ENCODE measurements at places on chromosomes 12 and 14. TPM values are rescaled to one million over a fixed set of nuclear protein-coding genes. Genes with fewer than 3 reads are reported as not detected.

The USP44 gene
- 4.7 TPM for polyA plus RNA-seq

DNA sequence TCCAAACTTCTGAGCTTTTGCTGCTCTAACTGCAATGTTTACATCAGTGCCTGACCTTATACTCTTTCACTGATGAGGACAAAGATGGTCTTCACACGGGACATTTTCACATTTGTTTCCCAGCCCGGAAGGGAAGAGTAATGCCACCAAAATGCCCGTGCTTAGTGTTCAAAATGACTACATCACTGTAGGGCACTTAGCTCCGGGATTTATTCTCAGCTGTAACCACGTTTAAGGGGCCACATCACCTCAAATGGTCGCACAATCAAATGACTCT lies 2.9 kb downstream of the GSG1 start:
- no peak for DNase-seq

The TMCC3 gene
- polyA plus RNA-seq = 6.0 TPM

DNA sequence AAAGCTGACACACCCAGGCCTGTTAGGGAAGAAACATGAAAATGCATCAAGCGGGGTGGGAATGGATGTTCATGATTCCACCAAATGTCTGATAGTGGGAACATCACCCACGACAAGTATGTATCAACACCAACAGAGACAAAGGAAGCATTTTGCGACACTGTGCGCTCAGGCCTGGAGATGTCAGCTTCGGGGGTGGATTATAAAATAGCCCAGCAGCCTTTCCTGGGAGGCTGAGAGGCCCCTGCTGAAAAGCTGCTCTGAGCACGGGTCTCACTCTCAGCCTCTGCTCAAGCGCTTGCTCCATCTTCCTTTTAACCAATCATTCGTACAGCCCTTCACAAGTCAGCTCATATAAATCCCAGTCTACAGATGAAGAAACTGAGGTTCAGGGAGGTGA lies 213.5 kb downstream of the BCL11B start:
- DNase-seq = no peak

DNA sequence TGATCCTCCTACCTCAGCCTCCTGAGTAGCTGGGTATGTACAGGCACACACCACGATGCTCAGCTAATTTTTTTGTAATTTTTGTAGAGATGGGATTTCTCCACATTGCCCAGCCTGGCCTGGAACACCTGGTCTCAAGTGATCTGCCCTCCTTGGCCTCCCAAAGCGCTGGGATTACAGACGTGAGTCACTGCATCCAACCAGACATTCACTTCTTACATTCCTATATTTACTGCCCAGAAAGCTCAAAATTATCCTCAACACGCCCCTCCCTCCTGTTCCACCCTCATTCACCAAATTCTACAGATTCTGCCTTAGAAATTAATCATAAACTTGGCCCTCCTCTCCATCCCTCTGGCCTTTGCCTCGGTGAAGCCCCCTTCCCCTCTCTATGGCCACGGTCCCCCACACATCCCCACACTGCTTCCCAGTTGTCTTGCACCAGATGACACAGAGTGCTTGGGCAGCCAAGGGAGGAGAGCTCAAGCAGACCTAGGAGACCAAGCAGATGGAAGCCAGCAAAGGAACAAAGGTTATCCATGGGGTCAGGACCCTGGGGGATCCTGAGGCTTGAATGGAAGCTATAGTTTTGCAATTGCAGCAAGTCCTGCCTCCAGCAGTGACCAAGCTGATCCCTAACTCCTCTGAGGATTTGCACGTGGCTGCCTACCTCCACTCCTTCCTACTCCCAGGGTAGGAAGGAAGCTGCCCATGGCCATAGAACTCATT lies 213.2 kb upstream of the FOXN3 start:
- no peak for DNase-seq

The FOXA1 gene
- polyA plus RNA-seq = 45.5 TPM

DNA sequence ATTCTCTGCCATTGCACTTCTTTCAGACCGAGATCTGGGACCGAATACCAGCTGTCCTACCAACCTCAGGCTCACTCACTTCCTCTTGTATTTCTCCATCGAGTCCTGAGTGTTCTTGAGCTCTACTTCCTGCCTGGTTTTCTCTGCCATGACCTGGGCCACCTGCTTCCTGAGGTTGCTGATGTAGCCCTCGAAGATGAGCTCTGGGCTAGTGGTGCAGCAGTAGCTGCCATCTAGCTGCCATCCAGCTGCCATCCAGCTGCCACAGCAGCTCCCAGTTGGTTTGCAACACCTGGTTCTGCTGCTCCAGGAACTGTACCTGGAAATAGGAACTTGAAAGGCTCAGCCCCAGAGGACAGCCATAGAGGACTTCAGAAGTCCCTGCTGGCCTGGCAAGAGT lies 15.0 kb upstream of the KRT73 start:
- DNase-seq = no peak

- DNase-seq = no peak
These were observed 114.7 kb upstream of the C14orf180 start for GRCh38 chr14:104464907-104465306.

The SAMD15 gene
- polyA plus RNA-seq = 5.1 TPM

- no peak for DNase-seq
These were observed 250.3 kb downstream of the SPTSSA start for GRCh38 chr14:34211732-34212131.

DNA sequence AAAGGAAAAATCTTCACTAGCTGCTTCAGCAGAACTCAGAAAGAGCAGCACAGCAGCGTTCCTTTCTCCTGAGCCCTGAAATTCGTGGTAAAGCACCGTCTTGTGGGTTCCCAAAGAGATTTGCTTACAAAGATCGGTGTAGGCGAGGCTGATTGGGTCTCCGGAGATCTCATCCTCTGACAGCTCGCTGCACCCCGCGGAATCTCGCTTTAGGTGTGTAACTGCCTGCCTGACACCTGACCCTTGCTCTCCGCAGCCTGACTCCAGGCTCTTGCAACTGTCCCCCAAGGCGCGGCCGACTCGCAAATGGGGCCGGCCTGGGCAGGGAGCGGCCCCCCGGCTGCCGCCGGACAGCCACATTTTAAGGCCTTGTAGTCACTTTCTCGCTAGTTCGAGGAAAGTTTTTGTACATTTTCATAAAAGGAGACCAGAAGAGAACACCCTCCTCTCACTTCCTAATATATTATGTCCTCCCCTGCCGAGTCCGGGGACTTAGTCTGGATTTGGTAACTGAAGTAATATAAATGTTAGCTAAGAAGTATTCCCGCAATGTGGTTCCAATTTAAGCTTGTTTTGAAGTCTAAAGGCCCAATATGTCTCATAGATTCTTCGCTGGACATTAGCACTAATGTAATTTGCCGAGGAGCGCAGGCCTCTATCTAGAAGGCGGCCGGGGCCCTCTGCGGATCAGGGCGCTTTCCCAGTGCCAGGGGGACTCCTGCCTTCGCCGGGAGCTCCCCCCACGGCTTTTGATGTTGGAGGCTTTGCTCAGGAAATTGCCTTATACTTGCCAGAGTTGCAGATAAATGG lies 177.3 kb upstream of the CDKN3 start:
- no peak for DNase-seq

- DNase-seq = no peak
These were observed 57.1 kb downstream of the SPTLC2 start for GRCh38 chr14:77559381-77559780.

DNA sequence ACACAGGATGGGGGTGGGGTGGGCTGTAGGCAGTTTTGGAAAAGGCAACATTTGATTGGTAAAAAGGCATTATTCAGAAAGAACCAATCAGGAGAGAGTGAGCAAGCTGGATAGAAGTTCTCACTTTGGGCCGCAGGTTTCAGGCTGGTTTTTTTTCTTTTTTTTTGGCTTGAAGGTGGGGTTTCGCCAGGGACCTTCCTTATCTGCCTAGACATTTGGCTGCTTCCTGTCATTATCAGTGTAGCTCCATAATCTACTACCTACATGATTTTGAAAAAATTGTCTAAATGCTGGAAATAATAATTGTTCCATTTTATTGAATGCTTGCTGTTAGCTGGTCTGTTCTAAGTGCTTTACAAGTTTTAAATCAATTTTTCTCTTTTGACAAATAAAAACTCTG lies 649.0 kb downstream of the TMTC2 start:
- DNase-seq = no peak

The ACOT2 gene
- 28.0 TPM for polyA plus RNA-seq

DNA sequence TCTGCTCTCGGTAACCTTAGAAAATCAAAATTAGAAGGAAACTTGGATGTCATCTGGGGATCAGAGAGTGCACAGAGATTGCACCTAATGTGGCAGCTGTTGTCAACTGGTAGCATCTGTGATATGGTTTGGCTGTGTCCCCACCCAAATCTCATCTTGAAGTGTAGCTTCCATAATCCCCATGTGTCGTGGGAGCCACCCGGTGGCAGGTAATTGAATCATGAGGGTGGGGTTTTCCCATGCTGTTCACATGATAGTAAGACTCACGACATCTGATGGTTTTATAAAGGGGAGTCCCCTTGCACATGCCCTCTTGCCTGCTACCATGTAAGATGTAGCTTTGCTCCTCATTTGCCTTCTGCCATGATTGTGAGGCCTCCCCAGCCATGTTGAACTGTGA lies 127.7 kb upstream of the SRRM4 start:
- no peak for DNase-seq

The SERPINA5 gene
- polyA plus RNA-seq = 0.57 TPM

DNA sequence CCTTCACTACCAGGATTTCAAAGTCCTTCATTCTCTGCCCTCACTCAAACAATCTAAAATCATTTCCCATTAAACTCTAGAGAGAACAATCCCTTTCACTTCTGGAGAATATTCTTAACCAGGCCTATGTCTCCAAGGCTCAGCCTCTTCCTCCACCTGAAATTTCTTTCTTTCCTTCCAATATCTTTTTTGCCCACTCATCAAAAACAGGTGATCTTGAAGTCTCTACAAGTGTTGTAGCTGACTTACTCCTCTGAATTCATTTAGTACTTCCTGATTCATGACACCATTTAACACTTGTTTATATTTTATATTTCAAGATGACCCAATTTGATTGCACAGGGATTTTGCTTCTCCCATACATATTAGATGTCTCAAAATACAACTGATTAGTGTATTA lies 66.7 kb upstream of the PDZRN4 start:
- no peak for DNase-seq

- no peak for DNase-seq
These were observed 1.0 kb downstream of the SMARCC2 start for GRCh38 chr12:56188131-56188777.

DNA sequence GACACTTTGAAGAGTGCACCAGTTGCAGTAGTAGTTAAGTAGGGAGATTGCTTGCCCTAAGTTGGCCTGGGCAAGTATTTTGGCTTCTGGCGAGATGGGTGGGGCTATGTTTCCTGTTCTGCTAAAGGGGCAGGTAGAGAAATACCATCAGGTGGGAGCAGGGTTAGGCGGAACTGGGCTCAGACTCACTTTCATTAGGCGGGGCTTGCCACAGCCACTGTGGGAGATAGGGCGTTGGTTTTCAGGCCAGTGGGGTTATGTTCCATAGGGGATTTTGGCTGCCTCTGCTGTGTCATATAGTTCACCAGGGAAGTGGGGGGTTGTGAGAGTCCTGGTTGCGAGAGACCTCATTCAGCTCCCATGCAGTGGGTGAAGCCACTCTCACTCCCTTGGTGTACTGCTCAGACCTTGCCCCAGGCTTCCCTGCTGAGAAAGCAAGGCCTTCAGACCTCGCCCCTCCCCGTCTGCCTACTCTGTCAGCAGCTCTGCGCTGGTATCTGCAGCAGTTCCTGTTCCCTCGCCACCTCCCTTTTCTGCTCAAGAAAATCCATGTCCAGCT lies 43.3 kb downstream of the AEBP2 start:
- no peak for DNase-seq

Measured in right lung (tissue), 10 donors.